ENCODE measurements at places on chromosomes 3 and 15. TPM values are rescaled to one million over a fixed set of nuclear protein-coding genes. Genes with fewer than 3 reads are reported as not detected.

The SENP5 gene
- 39.6 TPM for total RNA-seq

The GOLGA6A gene
- not detected for total RNA-seq

The JAGN1 gene
- total RNA-seq: 59.0 TPM

The IRAK2 gene
- 5.0 TPM for total RNA-seq

The SUSD5 gene
- total RNA-seq: not detected

The GRIP2 gene
- total RNA-seq: not detected

The CPN2 gene
- total RNA-seq: not detected

The SYNPR gene
- total RNA-seq: not detected

The ACTRT3 gene
- 2.5 TPM for total RNA-seq

- H3K36me3 ChIP-seq: no peaks in the 10 kb centered on the region
- no peaks in the 10 kb centered on the region for H3K4me1 ChIP-seq
- H3K4me3 ChIP-seq: no peak overlapping the region
- no peaks in the 10 kb centered on the region for H3K27me3 ChIP-seq
These were observed 55.7 kb downstream of the GALK2 start for GRCh38 chr15:49225572-49226281.

DNA sequence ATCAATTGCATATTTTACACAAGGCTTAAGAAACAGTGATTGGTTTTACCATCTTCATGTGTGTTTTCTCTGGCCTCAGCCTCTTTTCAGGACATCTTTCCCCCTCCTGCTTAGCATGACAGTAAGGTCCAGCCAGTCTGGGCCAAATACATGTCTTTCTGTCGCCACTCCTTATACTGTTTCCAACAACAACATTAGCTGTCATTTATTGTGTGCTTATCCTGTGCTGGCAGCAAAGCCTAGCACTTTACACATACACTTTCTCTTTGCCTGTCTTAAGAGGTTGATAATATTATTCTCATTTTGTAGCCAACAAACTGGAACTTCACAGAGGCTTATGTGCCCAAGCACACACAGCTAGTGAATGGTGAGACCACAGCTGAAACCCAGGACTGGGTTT is 37.8 kb downstream of the B3GALNT1 start:
- DNase-seq: no peak
- no peaks in the 10 kb centered on the region for H3K27me3 ChIP-seq
- H3K27ac ChIP-seq: no peak overlapping the region
- H3K36me3 ChIP-seq: no peaks in the 10 kb centered on the region
- no peaks in the 10 kb centered on the region for H3K4me1 ChIP-seq

GRCh38 chr3:51191768-51192167 is 193.3 kb upstream of the MANF start:
- no peak overlapping the region for H3K4me3 ChIP-seq
- no peaks in the 10 kb centered on the region for H3K27me3 ChIP-seq
- no peak for DNase-seq
- no peaks in the 10 kb centered on the region for H3K4me1 ChIP-seq
- no peaks in the 10 kb centered on the region for H3K36me3 ChIP-seq

DNA sequence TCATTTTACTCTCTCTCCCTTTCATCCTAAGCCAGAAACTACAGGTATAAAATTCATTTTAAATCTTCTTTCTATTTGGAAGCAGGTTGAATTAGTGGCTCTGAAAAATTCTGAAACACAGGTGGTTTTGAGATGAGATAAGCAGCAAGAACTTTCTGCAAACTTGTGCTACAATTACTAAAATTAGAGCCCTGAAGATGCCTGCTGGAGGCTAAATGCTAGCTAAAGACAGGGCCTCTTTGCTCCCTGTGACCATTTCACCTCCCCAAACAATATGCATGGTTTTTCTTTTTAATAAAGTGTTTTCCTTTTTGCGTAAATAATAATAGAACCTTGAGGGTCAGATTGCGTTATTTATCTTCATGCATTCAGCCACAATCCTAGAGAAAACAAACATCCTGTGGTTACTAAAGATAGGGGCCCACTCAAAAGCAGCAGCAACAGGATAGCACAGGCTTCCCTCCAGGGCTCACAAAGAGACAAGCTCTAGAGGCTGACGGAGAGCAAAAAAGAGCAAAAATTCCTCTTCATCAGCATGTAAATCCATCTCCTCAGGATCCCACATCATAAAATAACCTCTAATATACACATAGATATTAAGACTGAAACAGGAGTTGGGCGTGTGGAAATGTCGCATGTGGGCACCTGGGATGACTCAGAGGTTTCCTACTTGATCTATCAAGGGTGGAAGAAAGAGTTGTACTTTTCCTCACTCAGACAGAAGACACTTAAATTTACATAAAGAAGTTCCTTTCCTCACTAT is 26.5 kb upstream of the CP start:
- H3K4me3 ChIP-seq: no peak overlapping the region
- H3K36me3 ChIP-seq: no peaks in the 10 kb centered on the region
- no peaks in the 10 kb centered on the region for H3K4me1 ChIP-seq
- no peaks in the 10 kb centered on the region for H3K27me3 ChIP-seq
- DNase-seq: no peak

DNA sequence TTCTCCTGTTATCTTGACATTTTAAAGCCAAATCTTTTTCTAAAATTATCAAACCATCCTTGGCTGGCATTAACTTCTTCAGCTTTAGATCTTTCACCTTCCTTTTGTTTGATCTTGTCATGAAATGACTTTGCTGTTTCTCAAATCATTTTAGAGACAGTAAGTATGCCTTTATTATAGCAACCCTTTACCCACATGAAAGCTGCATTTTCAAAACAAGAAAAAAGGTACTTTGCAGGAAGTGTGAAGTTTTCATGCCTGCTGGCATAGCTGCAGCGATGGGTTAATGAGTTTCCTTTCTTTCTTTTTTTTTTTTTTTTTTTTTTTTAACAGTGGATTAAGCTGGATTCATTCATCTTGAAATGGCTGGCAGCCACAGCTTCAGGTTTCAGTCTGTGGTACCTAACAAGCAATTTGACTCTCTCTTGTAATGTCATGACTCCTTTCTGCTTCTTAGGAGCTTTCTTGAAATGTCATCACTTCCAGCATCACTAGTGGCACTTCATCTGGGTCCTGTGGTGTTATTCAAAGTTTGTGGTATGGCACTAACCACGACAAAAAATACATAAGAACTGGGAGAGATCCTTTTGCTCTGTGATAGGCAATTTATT is 18.8 kb downstream of the SLC25A26 start:
- H3K4me3 ChIP-seq: no peak overlapping the region
- H3K27me3 ChIP-seq: no peaks in the 10 kb centered on the region
- H3K36me3 ChIP-seq: peaks cover 17% of the 10 kb centered on the region
- DNase-seq: no peak

DNA sequence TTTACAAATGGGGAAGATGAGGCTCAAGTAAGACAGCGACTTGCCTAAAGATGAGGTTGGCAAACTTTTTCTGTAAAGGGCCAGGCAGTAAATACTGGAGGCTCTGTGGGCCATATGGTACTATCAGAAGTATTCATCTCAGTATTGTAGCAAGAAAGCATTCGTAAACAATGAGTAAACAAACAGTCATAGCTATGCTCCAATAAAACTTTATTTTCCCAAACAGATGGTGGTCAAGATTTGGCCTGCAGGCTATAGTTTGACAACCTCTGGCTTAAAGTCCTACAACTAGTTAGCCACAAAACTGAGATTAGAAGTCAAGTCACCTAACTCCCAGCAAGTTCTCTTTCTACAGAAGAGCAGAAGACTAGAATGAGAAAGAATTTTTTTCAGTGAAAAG is 177.0 kb upstream of the NECTIN3 start:
- no peak overlapping the region for H3K27ac ChIP-seq
- H3K27me3 ChIP-seq: no peaks in the 10 kb centered on the region
- DNase-seq: no peak
- H3K4me3 ChIP-seq: no peak overlapping the region
- no peaks in the 10 kb centered on the region for H3K4me1 ChIP-seq
- no peaks in the 10 kb centered on the region for H3K36me3 ChIP-seq

GRCh38 chr3:79018671-79019136 is 749.1 kb downstream of the ROBO1 start:
- H3K36me3 ChIP-seq: no peaks in the 10 kb centered on the region
- H3K4me3 ChIP-seq: no peak overlapping the region
- H3K4me1 ChIP-seq: no peaks in the 10 kb centered on the region
- no peaks in the 10 kb centered on the region for H3K27me3 ChIP-seq

DNA sequence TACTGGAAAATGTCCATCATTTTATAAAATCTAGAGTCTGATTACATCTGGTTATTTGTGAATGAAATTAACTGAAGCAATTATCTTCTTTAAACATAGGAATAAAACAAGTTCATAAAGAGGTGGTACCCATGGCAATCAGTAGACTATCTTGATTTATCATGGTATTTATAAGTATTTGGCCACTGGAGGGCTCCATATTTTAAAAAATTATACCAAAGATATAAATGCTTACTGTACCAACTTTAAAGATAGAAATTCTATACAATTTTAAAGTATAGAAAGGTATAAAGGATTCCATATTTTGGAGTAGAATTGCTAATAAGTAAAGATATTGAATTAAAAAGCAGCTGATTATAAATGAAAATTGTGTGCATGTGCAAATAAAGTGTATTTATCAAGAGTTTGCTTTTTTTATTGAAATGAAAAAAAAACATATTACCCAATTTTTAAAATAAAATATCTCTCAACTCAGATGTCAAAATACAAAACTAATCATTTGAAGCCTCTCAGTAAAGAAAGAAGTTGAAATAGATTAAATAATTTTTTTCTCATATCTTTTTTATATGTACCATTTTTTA is 105.3 kb downstream of the BBX start:
- H3K4me3 ChIP-seq: no peak overlapping the region
- H3K4me1 ChIP-seq: no peaks in the 10 kb centered on the region

- H3K4me1 ChIP-seq: no peaks in the 10 kb centered on the region
- DNase-seq: no peak
- no peak overlapping the region for H3K27ac ChIP-seq
- no peaks in the 10 kb centered on the region for H3K36me3 ChIP-seq
- H3K4me3 ChIP-seq: no peak overlapping the region
- H3K27me3 ChIP-seq: no peaks in the 10 kb centered on the region
These were observed 123.1 kb downstream of the CHCHD6 start for GRCh38 chr3:126827121-126827520.

DNA sequence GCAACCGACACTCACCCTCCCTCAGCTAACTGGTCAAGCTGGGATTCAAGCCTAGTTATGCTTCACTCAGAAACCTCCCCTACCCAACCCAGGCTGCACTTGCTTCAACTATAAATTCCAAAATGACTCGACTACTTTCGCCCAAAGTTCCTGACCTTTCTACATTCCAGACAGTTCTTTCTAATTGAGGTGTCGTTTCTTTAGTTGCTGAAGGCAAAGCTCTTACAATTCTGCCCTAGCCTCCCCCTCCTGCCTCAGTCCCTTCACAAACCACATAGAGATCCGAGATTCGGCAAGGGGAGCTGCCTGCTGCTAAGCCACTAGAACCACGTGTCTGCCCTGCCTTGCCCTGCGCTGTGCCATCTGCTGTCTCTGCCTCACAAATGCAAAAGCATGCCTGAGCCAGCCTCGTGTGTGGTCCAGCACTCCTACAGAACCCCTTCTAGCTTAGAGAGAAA is 74.7 kb upstream of the SH3GL3 start:
- no peak overlapping the region for H3K4me3 ChIP-seq
- no peak for DNase-seq
- H3K36me3 ChIP-seq: no peaks in the 10 kb centered on the region
- H3K27ac ChIP-seq: no peak overlapping the region
- H3K4me1 ChIP-seq: no peaks in the 10 kb centered on the region

- H3K36me3 ChIP-seq: no peaks in the 10 kb centered on the region
- DNase-seq: no peak
- no peaks in the 10 kb centered on the region for H3K4me1 ChIP-seq
- H3K27me3 ChIP-seq: no peaks in the 10 kb centered on the region
- H3K4me3 ChIP-seq: no peak overlapping the region
- H3K27ac ChIP-seq: no peak overlapping the region
These were observed 78.2 kb upstream of the UMPS start for GRCh38 chr3:124652009-124652408.

- no peak overlapping the region for H3K4me3 ChIP-seq
- H3K4me1 ChIP-seq: no peaks in the 10 kb centered on the region
These were observed 86.9 kb upstream of the MEX3B start for GRCh38 chr15:82132742-82133141.

DNA sequence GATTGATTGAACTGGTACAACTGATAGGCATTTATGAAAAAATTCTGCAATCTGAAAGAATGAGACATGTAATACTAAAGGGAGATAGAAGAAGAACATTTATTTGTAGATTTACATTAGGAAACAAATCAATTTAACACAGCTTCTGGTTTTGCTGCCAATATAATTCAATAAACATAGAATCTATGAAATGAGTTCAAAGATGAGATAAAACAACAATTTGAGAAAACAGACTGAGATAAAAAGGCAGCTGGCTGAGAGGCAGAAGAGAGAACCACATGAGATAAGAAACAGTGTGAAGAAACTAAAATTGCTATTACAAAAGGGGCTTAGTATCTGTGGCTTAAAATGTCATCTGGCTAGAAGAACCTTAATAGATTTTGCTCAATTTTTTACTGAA is 176.6 kb downstream of the PYDC2 start:
- no peak overlapping the region for H3K4me3 ChIP-seq
- no peak for DNase-seq
- no peaks in the 10 kb centered on the region for H3K4me1 ChIP-seq
- no peak overlapping the region for H3K27ac ChIP-seq
- no peaks in the 10 kb centered on the region for H3K36me3 ChIP-seq
- H3K27me3 ChIP-seq: no peaks in the 10 kb centered on the region

- no peaks in the 10 kb centered on the region for H3K27me3 ChIP-seq
- H3K27ac ChIP-seq: no peak overlapping the region
- peaks cover 8% of the 10 kb centered on the region for H3K36me3 ChIP-seq
- H3K4me3 ChIP-seq: no peak overlapping the region
- H3K4me1 ChIP-seq: no peaks in the 10 kb centered on the region
These were observed 40.4 kb downstream of the IQCB1 start for GRCh38 chr3:121794264-121794983.

DNA sequence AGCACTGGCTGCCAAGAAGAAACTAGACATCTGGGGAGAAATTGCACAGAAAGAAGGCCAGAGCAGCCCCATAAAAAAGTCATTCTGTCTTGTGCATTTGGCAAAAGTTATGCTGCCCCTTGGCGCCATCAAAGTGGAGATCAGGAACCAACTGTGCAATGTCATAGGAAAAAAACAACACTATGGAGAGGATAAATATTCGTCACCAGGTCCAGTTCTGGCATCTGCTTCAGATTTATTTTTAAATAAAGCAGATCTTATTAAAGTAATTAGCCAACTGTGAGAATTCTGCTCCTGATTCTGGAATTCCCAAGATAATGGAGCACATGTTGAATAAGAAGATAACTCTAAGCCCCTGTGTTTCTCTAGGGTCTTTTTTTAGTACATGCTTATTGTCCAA is 500.0 kb upstream of the IL12A start:
- H3K4me1 ChIP-seq: no peaks in the 10 kb centered on the region
- no peak for DNase-seq
- no peaks in the 10 kb centered on the region for H3K36me3 ChIP-seq

DNA sequence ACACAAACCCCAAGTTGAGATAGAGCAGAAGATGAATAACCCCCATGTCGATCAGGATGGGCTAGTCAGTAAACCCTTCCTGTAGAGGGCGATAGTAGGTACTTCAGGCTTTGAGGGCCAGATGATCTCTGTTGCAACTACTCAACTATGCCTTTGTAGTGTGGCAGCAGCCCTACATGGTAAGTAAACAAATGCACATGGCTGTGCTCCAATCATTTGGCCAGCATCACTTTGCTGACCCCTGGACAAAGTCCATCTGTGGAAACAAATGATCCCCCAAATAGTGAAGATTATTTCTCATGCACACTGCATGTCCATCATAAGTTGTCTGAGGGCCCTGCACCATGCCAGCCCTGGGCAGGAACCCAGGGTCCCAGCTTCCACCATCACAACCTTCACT is 402.2 kb upstream of the PROK2 start:
- no peak overlapping the region for H3K27ac ChIP-seq
- H3K27me3 ChIP-seq: no peaks in the 10 kb centered on the region
- no peak overlapping the region for H3K4me3 ChIP-seq
- no peak for DNase-seq
- H3K4me1 ChIP-seq: no peaks in the 10 kb centered on the region
